Activated CD4-positive, alpha-beta T cell treated with anti-CD3 and anti-CD28 coated beads, Interleukin-2, amount 50 U/mL, for 24 hours (primary cell): ENCODE measurements at places on chromosomes 11 and 22.

DNA sequence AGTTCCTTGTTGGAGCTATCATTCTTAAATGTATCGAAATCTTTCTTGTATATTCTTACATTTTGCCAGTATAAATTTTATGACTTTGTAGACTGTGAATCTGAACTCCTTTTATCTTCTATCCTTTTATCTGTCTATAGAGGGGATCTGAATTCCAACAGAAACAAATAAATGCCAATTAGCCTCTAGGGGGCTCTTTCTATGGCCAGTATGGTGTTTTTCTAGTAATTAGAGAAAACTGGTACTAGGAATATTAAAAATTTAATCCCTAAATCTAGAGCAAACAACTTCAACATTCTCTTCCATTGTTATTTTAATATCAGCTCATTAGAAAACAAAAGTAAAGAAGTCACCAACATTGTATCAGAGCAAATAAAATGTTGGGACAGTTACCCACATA lies 21.5 kb upstream of the CAT start:
- no peak for DNase-seq

DNA sequence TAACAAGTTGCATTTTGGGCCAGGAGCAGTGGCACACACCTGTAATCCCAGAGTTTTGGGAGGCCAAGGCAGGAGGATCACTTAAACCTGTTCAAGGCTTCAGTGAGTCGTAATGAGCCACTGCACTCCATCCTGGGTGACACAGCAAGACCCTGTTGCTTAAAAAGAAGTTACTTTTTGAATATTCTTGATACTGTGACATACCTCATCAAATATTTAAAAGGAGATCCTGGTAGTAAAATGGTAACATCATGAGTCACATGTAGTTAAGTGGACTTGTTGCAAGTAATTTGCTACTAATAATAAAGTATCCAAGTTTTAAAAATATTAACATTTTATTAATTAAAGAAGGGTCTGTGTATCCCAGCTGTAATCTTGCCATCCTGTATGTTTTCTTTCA lies 18.3 kb downstream of the HMGXB4 start:
- no peak for DNase-seq

DNA sequence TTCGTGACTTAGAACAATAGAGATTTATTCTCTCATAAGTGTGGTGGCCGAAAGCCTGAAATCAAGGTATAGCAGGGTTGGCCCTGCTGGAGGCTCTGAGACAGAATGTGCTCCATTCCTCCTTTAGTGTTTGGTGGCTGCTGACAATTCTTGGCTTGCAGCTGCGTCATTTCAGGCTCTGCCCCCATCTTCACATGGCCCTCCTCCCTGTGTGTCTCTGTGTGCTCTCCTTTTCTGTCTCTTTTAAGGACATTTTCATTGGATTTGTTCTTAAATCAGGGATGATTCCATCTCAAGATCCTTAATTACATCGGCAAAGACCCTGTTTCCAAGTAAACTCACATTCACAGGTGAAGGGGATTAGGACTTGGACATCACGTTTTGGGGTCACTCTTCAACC lies 10.2 kb upstream of the APOL6 start:
- no peak for DNase-seq

- no peak for DNase-seq
These were observed 454.9 kb upstream of the CADM1 start for GRCh38 chr11:115959081-115959486.

- DNase-seq, result no peak
These were observed 185.3 kb upstream of the LARGE1 start for GRCh38 chr22:34105461-34106062.

DNA sequence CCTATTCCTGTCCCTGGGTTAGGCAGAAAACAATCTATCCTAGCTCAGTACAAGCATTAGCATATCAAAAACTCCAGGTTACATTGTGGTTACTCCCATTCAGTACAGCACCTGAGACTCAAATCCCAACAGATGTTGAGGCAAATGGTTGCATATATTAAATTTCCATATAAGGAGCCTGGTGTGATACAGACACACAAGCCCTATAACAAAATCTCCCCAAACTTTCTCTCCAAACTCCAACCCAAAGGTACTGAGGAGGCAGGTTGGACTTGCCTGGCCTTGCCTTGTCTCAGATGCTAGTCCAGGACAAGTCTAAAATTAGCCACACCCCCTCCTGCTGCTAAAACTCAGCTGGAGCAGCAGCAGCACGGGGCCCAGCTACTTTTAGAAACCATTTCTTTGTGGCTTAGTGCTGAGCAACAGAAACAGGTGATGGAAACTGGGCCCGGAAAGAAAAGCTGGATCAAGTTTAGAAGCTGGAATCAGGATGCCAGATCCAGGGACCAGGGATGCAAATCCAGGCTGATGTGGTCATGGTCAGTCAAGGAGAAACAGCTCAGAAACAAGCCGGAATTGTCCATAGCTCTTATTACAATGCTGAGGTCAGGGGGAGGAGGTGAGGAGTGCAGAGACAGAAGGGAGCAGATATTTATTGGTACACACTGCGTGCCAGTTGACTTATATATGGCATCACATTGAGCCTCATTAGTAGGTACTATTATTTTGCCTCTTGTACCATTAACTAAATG lies 73.7 kb upstream of the AMOTL1 start:
- no peak for DNase-seq

DNA sequence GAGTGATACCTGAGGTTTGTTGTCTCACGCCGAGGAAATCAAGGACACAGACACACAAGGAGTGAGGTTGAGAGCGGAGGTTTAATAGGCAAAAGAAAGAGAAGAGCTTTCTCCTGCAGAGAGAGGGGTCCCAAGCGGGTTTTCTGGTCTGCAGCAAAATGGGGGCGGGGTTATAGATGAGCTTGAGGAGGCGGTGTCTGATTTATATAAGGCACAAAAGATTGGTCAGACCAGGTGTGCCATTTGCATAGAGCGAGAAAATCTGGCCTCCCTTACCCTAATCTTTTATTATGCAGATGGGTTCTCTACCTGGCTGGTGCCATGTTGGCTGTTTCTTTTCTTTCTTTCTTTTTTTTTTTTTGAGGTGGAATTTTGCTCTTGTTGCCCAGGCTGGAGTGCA lies 11.8 kb downstream of the C11orf96 start:
- DNase-seq, result no peak

GRCh38 chr11:132712466-132712865 lies 819.8 kb downstream of the OPCML start:
- no peak for DNase-seq

- no peak for DNase-seq
These were observed 2.2 kb upstream of the SYT13 start for GRCh38 chr11:45288339-45288738.
